Activated CD8-positive, alpha-beta T cell treated with anti-CD3 and anti-CD28 coated beads for 36 hours (primary cell): ENCODE measurements at places on chromosomes 2 and 18.
A peak's percentile ranks its signal among the peaks of the same experiment; 100 is the strongest.

DNA sequence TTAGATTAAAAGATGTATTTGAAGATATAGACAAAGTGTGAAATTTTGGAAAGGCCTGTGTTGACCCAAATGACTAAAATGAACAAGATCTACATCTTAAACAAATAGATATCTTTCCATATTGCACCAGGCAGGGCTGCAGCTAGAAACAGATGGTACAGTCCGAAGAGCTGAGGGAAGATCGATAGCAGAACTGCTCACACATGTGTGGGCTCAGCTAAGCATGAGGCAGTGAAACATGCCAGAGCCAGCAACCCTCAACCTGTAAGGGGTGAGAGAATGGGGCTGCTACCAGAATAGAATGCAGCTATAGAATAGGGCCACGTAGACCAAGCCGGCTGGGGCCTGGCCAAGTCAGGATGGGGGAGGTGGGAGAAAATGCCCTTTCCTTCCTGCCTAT lies 87.8 kb downstream of the SLC5A7 start:
- DNase-seq, result no peak

DNA sequence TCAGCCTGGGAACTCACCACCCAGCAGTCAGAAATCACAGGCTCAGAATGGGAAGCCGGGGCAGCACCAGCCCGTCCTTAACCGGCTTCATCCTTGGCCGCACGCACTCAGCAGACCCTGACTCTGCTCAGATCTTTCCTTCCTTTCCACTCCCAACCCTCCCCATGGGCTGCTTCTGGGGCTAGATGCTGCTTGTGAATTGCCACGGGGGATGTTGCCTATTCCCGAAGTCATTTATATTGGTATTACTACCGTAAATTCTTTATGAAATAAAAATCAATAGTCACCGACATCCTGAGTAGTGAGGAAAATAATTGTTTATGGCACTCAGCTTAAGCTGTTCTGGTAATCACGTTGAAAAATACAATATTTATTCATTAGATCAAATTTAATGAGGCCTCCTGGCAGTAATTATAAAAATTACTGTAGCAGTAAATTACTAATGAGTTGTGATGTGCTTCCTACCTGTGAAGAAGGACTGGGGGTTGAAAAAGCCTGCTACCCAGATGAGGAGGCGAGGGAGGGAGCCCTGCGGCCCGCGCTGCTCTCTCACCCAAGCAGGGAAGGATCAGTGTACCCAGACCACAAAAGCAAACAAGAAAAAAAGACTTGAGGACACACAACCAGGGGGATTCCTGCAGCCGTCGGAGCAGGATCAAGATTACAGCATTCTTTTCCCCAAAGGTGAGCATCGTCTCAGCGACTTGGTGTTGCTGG lies 31.5 kb downstream of the CDCA7 start:
- no peak for DNase-seq

- no peak for DNase-seq
These were observed 51.8 kb downstream of the PKDCC start for GRCh38 chr2:42099438-42100173.

DNA sequence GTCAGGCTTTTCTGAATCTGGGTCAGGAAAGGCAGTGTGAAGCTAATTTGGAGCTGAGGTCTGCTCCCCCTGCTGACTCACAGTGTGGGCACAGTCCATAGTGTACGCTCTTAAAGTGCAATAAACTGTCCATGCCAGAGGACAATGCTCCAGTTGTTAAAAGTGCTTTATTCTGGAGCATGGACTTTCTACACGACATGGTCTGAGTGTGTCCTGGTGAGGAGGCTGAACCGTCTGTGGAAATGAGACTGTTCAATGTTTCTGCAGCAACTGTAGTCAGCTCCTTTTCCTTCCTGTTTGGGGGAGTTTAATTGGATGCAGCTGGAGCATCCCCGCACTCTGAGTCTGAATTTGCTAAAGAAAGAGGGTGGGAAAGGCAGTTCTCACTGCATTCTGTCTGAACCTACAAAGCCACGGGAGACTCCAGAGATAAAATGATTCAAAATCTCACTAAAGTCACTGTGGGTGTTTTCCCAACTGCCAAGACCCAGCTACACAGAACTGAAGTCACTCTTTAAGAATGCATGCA lies 110.2 kb upstream of the TRIB2 start:
- DNase-seq, result no peak

- DNase-seq, result peak; percentile 57
These were observed 12.7 kb upstream of the FHOD3 start for GRCh38 chr18:36284671-36285295.

DNA sequence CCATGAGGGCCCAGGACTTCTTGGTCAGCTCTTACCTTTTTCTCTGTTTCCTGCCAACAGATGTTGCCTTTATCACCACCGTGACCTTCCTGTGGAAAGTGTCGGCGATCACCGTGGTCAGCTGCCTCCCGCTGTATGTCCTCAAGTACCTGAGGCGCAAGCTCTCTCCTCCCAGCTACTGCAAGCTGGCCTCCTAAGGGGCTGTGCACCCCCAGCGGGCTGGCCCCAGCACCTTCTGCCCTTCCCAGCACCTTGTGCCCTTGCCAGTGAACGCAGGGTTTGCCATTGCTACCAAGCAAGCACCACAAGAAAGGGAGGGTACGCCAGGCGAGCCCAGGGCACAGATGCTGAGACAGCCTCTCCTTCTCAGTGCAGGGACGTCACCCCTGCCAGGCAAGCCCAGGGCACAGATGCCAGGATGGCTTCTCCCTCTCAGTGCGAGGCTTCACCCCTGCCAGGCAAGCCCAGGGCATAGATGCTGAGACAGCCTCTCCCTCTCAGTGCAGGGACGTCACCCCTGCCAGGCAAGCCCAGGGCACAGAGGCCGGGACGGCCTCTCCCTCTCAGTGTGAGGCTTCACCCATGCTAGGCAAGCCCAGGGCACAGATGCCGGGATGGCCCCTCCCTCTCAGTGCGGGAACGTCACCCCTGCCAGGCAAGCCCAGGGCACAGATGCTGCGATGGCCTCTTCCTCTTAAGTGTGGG lies 18.4 kb upstream of the NFATC1 start:
- no peak for DNase-seq
